ENCODE measurements at places on chromosomes 7 and 10.
A peak's percentile ranks its signal among the peaks of the same experiment; 100 is the strongest.

- DNase-seq = no peak
These were observed 17.3 kb downstream of the SYPL1 start for GRCh38 chr7:106094780-106095179.

GRCh38 chr7:68394131-68394530, 1204.1 kb upstream of the AUTS2 start:
- DNase-seq = no peak

DNA sequence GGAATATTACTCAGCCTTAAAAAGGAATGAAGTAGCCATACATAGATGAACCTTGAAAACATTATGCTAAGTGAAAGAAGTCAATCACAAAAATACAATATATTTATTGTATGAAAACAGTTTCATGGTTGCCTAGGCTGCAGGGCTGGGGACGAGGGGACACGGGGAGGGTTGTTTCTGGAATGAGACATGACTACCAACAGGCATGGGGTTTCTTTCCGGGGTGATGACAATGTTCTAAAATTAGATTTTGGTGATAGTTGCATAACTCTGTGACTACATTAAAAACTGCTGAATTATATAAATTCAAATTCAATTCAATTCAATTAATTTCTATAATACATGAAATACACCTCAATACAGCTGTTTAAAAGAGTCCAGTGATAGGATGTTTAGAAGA, 88.0 kb downstream of the ARHGAP22 start:
- DNase-seq = no peak

DNA sequence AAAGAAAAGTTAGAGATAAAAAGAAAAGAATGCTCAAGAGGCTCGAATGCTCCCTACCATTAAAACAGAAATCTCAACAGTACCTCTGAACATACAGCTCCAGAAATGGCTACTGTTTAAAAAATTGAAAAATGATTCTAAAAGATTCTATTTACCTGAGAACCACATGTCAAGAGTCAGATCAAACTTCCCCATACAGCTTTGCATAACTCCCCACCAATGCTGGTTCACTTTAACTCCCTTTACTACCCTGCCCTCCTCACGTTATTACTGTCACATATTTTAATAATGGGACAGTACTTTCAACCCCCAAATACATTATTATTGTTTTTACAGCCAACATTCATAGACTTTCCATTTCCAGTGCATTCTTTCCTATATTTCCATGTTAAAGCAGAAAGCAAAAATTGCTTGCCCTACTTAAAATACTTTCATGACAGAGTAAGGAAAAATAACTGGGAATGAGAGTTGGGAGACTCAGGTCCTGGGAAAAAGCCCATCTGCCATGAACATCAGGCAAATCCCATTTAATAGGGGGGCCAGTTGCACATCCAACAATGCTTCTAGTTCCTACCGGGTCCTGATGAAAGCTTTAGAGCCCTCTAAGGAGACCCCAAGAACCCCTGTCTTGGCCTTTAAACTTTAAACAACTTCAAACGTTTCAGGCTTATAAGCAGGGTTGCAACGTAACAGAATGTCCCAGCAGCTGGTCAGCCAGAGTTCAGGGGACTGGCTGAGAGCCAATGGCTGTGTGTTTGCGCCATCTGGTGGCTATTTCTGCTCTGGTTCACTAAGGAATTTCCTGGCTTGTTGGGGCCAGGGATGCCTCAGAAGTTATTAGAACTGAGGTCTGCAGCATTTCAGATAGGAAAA, 247.4 kb downstream of the ELMO1 start:
- DNase-seq = peak; percentile 22

- DNase-seq = peak; percentile 57
These were observed 10.7 kb downstream of the AMZ1 start for GRCh38 chr7:2698581-2699288.

DNA sequence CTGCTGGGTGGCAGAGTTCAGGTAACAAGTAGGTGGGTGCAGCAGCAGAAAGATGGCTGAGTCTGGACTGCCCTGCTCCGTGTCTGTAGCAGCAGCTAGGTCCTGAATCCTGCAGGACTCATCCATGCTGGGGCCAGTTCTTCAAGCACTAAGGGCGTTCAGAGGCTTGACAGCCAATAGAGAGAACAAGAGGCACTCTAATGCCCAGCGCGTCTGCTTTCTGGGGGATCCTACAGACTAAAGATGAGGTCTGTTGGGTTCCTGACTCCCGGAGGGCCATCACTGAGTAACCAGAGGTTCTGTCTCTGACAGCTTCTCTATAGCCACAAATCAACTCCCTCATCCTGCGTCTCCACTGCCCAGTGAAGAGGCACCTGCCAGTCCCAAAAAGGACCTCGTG, 125.5 kb downstream of the PTPN20 start:
- DNase-seq = no peak

DNA sequence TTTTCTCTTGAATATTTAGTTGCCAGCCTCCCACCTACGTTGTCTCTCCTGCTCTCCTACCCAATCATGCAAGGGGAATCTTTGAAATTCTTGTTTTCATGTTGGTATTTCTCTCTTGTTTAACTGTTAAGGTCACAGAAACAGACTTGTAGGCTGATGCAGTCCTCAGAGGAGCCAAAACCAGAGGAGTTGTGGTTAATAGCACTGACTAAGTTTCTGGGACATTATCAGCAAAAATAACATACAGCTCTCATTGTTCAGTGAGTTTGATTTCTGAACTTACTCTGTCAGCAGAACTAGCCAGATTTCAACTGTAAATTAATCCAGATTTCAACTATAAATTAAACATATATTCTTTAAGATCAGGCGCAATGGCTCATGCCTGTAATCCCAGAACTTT, 11.1 kb upstream of the CUL1 start:
- DNase-seq = no peak

DNA sequence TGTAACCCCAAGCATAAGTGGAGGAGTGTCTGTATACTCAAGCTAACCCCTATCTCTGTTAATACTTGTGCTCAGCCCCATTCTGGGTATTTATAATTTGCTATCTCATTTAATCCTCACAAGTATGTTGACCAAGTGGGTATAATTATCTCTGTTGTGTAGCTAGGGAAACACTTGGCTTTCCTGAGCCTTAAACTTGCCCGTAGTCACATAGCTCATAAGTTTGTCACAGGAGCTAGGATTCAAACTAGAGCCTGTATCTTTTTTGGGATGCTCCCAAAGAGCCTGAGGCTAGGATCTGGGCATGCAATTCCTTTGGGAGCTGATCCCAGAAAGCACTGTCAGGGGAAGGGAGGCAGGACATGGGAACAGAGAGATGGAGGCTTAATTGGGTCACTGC, 377.4 kb downstream of the GALNT17 start:
- no peak for DNase-seq

GRCh38 chr7:32587411-32587948, 92.2 kb downstream of the AVL9 start:
- DNase-seq = no peak

- DNase-seq = no peak
These were observed 90.1 kb upstream of the NPSR1 start for GRCh38 chr7:34567906-34568305.

All from stimulated activated CD8-positive, alpha-beta memory T cell treated with anti-CD3 and anti-CD28 coated beads, Interleukin-2, amount 100 ng/mL, for 48 hours (primary cell).